ENCODE measurements at places on chromosomes 3 and 15. TPM values are rescaled to one million over a fixed set of nuclear protein-coding genes. Genes with fewer than 3 reads are reported as not detected.

DNA sequence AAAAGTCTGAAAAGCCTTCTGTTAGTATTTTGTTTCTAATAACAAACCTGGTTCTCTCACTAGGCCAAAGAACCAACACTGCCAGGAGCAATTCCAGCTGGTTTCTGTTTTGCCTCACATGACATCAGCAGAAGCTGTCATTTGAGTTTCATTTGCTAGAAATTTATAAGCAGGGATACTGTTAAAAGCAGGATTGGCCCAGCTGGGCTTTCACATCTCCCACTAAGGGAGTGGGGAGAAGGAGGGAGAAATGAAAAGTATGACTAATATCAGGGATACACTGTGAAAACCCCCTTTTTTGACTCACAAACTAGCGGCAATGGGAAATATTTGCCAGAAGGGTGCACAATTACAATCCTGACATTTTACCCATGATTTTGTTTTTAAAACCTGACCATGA lies 5.3 kb downstream of the CCDC80 start:
- H3K4me1 ChIP-seq: no peaks in the 10 kb centered on the region
- no peak overlapping the region for H3K4me3 ChIP-seq
- no peaks in the 10 kb centered on the region for H3K36me3 ChIP-seq

Gene SLC2A2
- total RNA-seq: not detected

Gene NEK4
- 70.2 TPM for total RNA-seq

GRCh38 chr3:161266731-161267150 lies 45.6 kb downstream of the NMD3 start:
- no peaks in the 10 kb centered on the region for H3K4me1 ChIP-seq
- no peak overlapping the region for H3K4me3 ChIP-seq
- no peaks in the 10 kb centered on the region for H3K36me3 ChIP-seq
- H3K27ac ChIP-seq: no peak overlapping the region
- DNase-seq: no peak

GRCh38 chr3:140091143-140091542 lies 156.2 kb downstream of the CLSTN2 start:
- peaks cover 4% of the 10 kb centered on the region for H3K4me1 ChIP-seq
- DNase-seq: no peak
- no peak overlapping the region for H3K4me3 ChIP-seq
- H3K36me3 ChIP-seq: no peaks in the 10 kb centered on the region

DNA sequence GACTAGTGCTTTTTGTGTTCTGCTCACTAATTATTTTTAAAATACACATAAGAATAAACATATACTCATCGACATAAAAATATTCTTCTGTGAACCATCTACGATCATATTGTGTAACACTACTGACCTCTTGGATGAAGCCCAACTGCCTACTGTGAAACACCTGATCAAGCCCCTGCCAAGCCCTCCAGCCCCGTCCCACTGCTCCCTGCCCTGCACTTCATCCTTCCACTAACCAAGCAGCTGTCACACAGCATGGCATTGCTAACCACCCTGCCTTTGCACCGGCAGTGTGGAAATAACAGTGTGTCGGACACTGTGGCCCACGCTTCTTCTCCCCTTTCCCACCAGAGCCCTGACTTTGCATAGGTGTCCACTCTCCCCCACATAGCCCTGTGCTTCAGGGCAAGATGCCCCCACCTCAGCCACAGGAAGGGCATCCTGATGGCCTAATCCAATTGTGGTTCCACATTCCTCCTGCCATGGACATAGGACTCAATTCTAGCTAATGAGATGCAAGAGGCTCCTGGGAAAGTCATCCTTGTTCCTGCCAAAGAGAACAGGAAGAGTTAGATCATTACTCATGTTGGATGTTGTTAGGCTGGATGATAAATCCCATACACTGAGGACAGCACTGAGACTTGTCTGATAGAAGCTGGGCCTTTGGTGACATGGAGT lies 35.0 kb upstream of the ARID3B start:
- no peak for DNase-seq
- no peaks in the 10 kb centered on the region for H3K27me3 ChIP-seq
- no peak overlapping the region for H3K4me3 ChIP-seq
- H3K4me1 ChIP-seq: no peaks in the 10 kb centered on the region
- no peaks in the 10 kb centered on the region for H3K36me3 ChIP-seq

Gene C2CD4A
- 0.12 TPM for total RNA-seq

- DNase-seq: no peak
- H3K36me3 ChIP-seq: no peaks in the 10 kb centered on the region
- peaks cover 37% of the 10 kb centered on the region for H3K4me1 ChIP-seq
- no peak overlapping the region for H3K27ac ChIP-seq
- H3K4me3 ChIP-seq: no peak overlapping the region
Measured at GRCh38 chr3:58623961-58624360, 42.6 kb downstream of the FAM3D start.

DNA sequence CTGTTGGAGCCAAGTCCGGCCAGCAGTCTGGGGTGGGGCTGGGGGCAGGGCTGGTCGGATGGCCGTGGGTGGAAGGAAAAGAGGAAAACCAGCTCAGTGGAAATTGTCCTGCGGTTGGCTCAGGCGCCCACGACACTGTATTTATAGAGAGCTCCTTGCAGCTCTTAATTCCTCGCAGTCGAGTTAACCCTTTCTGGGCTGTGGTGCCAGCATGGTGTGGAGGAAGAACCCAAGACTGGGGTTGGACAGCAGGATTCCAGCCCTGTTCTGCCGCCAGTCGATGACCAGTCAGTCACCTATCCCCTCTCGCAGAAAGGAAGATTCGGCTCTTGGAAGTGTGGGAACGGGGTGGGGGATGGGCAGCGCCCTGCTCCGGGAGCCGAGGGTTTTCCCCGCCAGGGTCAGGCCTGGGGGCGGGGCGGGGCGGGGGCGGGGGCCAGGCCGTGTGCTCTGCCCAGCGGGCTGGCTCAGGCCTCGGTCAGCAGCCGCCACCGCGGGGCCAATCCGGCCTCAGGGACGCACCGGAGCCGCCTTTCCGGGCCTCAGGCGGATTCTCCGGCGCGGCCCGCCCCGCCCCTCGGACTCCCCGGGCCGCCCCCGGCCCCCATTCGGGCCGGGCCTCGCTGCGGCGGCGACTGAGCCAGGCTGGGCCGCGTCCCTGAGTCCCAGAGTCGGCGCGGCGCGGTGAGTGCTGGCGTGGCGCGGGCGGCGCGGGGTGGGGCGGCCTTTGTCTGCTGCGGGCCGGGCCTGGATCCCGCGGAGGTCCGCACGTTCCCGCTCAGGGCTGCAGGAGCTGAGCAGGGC lies at the start of gene CD276:
Gene CD276 (plus strand): TSS at position 607 of the 804 bp plus-strand sequence. CDS start 15,257 bp downstream, outside the sequence.
- peaks cover 22% of the 10 kb centered on the region for H3K4me1 ChIP-seq
- DNase-seq: peak; percentile 78
- peak within 1 kb of the TSS; percentile 59 for H3K27ac ChIP-seq
- H3K36me3 ChIP-seq: no peaks in the 10 kb centered on the region
- no peaks in the 10 kb centered on the region for H3K27me3 ChIP-seq

Gene GPR27
- 30.4 TPM for total RNA-seq

GRCh38 chr3:104564045-104564643 lies 802.6 kb upstream of the ALCAM start:
- no peak overlapping the region for H3K4me3 ChIP-seq
- no peaks in the 10 kb centered on the region for H3K27me3 ChIP-seq
- H3K27ac ChIP-seq: no peak overlapping the region
- H3K4me1 ChIP-seq: no peaks in the 10 kb centered on the region
- H3K36me3 ChIP-seq: no peaks in the 10 kb centered on the region

GRCh38 chr3:43331381-43331780 lies 45.0 kb downstream of the SNRK start:
- no peak overlapping the region for H3K27ac ChIP-seq
- DNase-seq: no peak
- no peaks in the 10 kb centered on the region for H3K36me3 ChIP-seq
- H3K4me1 ChIP-seq: peaks cover 12% of the 10 kb centered on the region
- no peak overlapping the region for H3K4me3 ChIP-seq

Gene NOX5
- total RNA-seq: 12.2 TPM

Gene GOLGA8H
- total RNA-seq: 8.7 TPM

GRCh38 chr3:134833453-134834163 lies 38.5 kb downstream of the EPHB1 start:
- DNase-seq: no peak
- H3K27me3 ChIP-seq: no peaks in the 10 kb centered on the region
- H3K4me1 ChIP-seq: no peaks in the 10 kb centered on the region
- H3K4me3 ChIP-seq: no peak overlapping the region
- H3K36me3 ChIP-seq: no peaks in the 10 kb centered on the region

All from testis (tissue), 5 donors.